ENCODE measurements at places on chromosomes 3 and 15. TPM values are rescaled to one million over a fixed set of nuclear protein-coding genes. Genes with fewer than 3 reads are reported as not detected.
A peak's percentile ranks its signal among the peaks of the same experiment; 100 is the strongest.

GRCh38 chr3:155949453-155950217 lies 79.2 kb downstream of the GMPS start:
- DNase-seq = no peak

DNA sequence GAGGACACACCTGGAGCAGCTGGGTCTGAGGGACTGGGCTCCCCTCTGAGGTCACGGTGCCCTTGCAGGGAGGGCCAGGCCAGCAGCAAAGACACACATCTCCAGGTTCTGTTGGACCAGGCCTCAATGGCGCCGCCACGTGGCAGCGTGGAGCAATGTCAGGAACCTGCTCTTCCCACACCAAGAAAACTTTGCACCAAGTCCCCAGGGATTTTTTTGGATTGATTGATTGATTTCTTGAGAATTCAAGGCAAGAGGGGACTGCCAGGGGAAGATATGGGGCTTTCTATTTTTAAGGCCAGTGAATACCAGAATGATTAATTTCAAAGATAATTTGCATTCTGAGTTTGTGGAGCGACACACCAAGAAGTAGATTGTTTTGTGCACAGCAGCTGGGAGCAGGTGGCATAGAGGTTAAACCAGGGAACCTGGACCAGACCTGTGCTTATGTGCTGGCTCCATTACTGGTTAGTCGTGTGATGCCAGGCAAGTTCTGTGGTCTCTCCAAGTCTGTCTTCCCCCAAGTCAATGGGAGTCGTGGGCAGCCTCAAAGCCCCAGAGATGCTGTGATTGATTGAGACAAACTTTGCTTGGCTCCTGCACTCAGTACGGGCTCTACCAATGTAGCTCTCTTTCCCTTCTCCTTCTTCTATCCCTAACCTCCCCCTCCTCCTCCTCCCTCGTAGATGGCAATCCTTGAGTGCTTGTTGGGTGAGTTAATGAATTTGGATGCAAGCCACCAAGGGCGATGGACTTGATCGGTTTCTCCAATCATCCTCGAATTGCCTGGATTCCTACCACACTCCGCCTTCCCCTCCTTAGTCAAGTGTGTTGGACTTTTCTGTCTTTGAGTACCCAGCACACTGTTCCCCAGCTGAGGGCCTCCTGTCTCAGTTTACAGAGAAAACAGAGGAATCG lies 96.2 kb upstream of the TRPM1 start:
- DNase-seq = peak; percentile 35

DNA sequence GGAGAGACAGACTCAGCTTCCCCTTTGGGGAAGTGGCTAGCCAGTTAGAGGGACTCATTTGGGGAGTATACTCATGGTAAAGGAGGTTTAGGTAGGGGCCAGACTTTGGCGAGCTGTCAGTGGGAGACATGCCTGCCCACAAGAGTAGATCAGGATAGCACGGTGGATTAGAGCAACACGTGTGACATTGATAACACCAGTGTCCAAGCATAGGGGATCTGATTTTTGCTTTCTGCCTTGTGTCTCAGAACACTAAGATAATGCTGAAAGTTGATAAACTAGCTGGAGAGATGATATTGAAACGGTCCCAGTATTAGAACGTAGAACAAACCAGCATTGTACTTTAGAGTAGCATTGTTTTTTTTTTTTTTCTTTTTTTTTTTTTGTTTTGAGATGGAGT lies 25.9 kb downstream of the MAP6D1 start:
- DNase-seq = no peak

- DNase-seq = no peak
Measured at GRCh38 chr3:31275583-31275982, 257.1 kb upstream of the STT3B start.

GRCh38 chr15:50127255-50127777 lies 8.3 kb upstream of the ATP8B4 start:
- DNase-seq = no peak

DNA sequence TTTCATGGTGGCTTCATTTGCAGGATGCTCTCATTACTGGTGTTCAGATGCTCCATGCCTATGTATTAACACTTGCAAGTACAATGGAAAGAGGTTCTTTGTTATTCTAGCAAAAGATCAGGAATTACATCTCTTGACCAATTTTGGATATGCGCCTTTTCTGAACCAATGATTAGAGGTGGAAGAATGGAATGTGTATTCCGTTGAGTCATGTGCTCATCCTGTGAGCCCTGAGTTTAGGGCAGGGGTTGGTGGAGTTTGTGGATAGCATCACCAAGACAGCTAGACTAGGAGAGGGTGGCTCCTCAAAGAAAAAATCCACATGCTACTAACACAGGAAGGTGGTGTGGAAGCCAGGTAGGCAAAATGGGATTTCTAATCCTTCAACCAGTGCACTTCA lies 80.7 kb upstream of the SLC25A26 start:
- DNase-seq = no peak

- no peak for DNase-seq
Measured at GRCh38 chr15:43920815-43921214, 94.0 kb downstream of the WDR76 start.

FAN1 gene
- 28.2 TPM for total RNA-seq

KBTBD8 gene
- total RNA-seq = 14.6 TPM

DNA sequence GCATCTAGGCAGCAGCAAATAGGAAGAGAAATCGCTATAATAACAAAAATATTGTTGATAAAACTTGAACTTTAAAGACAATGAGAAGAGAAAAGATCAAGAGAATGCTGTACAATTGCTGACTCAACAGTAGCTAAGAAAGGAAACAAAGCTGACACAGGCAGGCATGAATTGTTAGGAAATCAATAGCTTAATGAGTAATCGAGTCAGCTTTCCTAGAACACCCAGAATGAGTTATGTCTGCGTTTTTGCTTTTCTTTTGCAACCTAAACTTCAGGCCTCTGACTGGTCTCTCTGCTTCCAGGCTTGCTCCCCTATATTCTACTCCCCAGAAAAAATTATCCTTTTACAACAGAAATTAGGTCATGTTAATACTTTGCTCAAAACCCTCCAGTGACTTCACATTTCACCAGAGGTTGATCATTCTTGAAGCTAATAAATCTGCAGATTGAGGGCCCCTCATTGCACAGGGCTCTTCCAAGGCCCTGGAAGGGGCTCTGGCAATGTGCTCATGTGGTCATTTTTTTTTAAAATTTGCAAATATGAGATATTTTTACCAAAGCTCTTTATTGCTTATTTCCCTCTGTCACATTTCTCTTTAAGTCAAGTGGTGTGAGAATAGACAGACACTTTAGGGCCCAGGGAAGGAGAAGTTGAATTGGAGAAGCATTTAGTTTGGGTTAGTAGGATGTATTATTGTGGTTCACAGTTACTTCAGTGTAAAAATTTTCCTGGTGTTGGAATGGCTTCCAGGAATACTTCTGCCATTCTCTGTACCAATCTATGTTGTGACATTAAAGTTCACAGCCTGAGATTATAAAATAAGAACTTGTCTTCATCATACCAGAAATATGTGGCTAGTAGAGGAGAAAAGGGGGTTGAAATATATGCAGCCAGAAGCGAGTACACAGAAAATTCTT lies 116.3 kb downstream of the TMCO5A start:
- DNase-seq = no peak

GRCh38 chr15:55267401-55268175 lies 22.0 kb downstream of the RAB27A start:
- DNase-seq = peak; percentile 74
